NCI-H1048 (cell line): ENCODE measurements at places on chromosomes 7 and 10.

DNA sequence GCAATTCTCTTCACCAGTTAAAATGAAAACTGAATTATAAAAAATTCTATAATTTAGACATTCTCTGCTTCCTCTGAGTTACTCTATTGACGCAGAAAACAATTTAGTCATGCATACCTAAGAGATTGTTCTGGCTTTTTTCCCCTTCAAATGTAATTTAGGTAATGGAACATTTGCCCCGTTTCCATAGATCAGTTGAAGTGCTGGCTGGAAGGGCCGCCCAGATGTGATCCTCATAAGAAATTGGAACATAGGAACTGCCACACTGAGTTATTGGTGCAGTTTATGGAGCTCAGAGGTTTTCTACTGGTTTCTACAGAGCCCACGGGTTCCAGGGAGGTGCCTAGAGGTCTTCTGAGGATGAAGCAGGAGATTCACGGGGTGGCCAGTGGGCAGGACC, 581.7 kb downstream of the SDK1 start:
- no peak for DNase-seq

DNA sequence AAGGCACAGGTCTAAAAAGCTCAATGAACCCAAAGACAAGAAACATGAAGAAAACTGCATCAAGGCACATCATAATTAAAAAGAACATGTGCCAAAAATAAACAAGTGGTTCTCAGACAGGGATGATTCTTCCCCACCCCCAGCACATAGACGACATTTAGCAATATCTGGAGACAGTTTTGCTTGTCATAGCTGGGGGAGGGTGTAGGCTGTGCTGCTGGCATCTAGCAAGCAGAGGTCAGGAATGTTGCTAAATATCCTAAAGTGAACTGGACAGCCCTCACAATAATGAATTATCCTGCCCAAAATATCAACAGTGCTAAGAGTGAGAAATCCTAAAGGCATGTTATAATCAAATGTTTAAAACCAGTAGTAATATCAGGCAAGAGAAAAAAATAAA, 122.6 kb downstream of the MICU1 start:
- no peak for DNase-seq

GRCh38 chr7:36048141-36048901, 104.7 kb upstream of the EEPD1 start:
- DNase-seq: no peak

DNA sequence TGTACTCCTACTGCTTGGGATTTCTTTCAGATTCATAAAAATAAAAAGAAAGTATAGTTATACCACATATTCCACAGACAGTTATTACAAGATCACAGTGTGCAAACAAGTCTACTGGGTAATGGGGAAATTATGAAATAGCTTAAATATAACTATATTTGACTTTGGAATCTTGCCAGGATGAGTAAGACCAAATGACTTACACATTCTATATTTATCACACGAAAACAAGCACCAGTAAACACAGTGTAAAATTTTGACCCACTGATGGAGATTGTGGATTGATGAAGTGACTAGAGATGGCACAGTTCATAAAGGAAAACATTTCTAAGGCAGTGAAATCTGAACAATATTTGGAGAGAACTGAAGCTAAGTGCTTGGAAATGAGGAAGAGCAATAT, 339.7 kb downstream of the THSD7A start:
- DNase-seq: no peak

DNA sequence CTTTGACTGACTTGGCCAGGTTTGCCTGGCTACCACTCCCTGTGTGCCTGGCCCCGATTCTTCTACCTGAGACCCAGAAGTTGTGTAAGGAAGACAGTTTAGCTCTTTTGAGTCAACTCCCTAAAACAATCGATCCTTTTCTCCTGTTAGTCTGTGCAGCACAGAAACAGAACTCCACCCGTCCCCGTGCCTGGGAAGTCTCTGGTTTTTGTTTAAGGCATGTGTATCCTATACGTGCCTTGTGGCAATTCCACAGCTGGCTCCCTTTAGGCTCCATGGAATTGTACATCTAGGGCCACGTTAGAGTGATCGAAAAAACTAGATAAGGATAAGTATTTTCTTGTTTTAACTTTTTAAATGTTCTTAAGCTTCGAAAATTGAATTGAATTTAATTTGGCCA, 131.6 kb downstream of the BICC1 start:
- DNase-seq: no peak

DNA sequence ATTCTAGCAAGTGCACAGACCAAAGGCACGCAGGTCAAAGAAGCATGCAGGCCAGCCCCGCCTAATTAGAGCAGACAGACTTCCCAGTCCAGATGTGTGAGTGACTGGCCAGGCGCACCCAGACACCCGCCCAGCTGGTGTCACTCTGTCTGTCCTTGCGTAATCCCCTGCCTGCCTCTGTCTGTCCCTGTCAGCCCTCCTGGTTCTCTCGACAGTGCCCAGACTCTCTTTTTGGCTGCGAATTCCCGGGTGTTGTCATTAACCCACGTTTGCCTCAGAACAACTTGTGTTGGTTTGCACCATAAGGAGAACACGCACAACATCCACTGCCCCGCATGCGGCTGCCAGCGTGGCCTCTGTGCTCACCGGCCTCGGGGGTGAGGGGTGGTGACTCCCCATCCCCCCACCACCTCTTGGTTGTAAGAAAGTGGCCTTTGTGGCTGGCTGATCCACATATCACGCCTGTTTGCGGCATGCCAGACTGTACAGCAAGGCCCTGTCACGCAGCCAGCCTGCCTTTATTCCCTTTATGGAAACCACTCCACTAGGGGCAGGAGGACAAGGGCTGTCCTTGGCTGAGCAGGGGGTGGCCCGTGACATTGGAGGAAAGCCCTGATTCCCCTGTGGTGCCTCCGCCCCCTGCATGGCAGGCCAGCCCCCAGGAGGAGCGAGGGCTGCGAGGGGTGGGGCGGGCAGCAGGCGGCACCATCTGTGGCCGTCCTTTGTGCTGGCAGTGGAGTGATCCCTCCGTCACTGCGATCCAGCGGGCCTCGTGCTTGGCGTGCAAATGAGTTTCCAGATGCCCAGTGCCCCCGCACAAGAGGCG, 72.8 kb upstream of the PPIF start:
- DNase-seq: no peak

DNA sequence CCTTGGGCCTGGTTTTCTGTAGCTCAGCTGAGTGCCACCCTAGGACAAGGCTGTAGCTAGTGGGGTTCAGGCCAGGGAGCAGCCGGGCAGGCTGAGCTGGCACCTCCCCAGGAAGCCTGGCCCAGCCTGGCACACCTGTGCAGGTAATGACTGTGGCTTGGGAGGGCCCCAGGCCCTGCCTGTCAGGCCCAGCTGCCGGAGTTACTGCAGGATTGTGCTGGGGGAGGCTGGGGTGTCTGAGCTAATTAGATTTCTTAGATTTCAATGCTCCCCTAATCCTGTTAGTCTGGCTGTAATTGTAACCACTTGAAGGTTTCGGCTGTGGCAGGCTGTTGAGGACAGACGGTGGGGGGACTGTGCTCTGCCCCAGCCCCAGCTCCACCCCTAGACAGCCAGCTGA, 6.0 kb downstream of the ZMIZ1 start:
- DNase-seq: no peak

GRCh38 chr10:5508786-5509185, 9.4 kb upstream of the CALML5 start:
- no peak for DNase-seq

- DNase-seq: no peak
Observed at GRCh38 chr10:132402781-132403241, 5.8 kb downstream of the PWWP2B start.

DNA sequence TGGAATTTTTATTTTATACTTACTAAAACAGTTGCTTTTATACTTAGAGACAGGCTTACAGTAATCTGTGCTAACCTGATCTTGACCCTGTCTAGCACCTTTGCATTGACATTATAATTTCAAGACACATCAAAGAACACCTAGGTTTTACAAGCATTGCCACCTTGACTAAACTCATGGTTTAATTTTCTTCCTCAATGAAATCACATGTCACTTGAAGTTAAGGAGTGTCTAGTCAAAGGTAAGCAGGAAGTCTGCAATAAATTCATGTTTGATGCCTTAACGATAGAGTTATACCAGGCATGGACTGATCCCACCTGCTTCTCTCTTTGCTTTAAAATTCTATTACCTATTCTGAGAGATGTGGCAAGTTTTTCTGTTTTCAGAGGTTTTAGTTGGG, 62.4 kb downstream of the ZNF800 start:
- DNase-seq: no peak
